MM.1S (cell line): ENCODE measurements at places on chromosomes 2 and 18.

- DNase-seq = no peak
Measured at GRCh38 chr2:8583400-8584173, 98.3 kb upstream of the ID2 start.

- no peak for DNase-seq
Measured at GRCh38 chr2:6186332-6187151, 494.4 kb downstream of the SOX11 start.

GRCh38 chr2:44555700-44556099 is 194.0 kb downstream of the CAMKMT start:
- DNase-seq = no peak

GRCh38 chr2:25358836-25359235 is 17.1 kb upstream of the DNMT3A start:
- no peak for DNase-seq
